ENCODE measurements at places on chromosomes 2 and 18.

DNA sequence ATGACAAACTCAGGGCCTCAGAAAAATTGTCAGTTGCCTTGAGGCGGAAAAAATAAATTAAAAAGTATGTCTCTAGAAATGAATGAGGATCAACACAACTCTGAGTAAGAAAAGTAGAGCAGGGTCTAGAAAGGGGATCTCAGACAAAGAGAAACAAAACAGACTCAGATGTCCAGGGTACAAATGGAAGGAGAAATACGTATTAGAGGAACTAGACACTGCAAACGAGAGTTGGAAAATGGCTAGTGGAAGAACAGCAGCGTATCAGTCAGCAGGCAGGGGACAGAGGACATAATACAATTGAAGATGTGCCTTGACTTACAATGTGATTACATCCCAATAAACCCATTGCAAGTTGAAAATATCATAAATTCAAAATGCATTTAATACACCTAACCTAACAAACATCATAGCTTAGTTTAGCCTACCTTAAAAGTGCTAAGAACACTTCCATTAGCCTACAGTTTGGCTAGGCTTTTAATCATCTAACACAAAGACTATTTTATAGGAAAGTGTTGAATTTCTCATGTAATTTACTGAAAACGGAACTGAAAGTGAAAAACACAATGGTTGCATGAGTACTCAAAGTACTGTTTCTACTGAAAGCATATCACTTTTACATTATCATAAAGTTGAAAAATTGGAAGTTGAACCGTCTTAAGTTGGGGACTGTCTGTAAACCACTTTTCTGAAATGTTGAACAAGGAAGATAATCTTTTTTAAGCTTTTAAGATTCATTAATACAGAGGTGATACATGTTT is 182.8 kb downstream of the NBAS start:
- DNase-seq: no peak

DNA sequence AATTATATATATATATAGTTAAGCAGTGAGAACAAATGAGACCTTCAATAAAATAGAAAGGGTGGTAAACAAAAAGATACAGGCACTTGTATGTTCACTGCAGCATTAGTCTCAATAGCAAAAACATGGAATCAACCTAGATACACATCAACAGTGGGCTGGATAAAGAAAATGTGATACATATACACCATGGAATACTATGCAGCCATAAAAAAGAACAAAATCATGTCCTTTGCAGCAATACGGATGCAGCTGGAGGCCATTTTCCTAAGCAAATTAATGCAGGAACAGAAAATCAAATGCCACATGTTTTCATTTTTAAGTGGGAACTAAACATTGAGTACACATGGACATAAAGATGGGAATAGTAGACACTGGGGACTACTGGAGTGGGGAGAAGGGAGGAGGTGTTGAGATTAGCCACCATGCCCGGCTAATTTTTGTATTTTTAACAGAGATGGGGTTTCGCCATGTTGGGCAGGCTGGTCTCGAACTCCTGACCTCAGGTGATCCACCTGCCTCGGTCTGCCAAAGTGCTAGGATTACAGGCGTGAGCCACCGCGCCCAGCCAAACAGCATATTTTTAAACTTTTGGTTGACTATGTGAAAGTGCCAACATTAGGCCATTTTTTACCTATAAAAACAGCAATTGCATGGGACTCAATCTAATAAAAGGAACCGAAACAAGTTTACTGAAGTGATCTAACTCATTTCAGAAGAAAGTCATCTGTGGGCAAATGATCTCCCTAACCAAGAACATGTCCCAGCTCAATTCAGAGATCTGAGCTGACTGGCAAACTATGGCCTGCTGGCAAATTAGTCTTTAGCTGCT is 23.7 kb downstream of the ICA1L start:
- no peak for DNase-seq

GRCh38 chr2:38716185-38716584 is 35.0 kb downstream of the SRSF7 start:
- no peak for DNase-seq

DNA sequence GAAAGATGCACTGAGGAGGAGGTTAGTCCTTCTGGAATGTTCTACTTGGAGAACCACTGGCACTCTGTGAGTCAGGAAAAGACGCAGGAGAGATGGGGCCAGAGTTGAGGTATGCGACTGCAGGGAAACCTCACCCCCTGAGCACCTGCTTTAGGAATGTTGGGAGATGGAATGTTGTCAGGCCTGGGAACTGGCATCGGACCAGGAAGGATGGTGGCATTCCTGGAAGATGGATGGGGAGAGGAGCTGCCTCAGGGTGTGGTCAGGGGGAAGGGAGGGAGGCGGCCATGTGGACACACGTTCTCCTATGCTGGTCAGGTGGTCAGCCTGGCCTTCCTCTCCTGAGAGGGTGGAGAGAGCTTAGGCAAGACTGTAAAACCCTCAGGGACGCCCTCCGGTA is 146.3 kb downstream of the CELF4 start:
- no peak for DNase-seq

GRCh38 chr2:7378591-7378990 is 461.4 kb downstream of the RNF144A start:
- DNase-seq: no peak
